H7 (cell line): ENCODE measurements at places on chromosomes 5 and 9.

GRCh38 chr9:126957687-126958053, 43.1 kb downstream of the RALGPS1 start:
- no peak for DNase-seq

DNA sequence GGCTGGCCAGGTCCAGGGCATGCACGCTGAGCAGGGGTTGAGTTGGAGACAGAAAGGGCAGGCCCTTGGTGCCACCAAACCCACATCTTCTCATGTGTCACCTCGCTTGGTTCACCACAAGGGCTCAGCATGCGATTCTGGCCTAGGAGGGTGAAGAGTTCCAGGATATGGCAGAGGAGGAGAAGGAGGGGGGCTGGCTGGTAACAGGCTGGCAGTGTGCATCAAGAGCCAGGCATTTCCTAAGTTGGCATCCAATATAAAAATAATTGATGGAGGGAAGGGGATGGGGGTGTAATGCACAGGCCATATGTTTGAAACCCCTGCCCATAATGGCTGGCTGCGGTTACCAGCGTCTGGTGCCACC, 255.6 kb downstream of the NFIB start:
- DNase-seq, result no peak

DNA sequence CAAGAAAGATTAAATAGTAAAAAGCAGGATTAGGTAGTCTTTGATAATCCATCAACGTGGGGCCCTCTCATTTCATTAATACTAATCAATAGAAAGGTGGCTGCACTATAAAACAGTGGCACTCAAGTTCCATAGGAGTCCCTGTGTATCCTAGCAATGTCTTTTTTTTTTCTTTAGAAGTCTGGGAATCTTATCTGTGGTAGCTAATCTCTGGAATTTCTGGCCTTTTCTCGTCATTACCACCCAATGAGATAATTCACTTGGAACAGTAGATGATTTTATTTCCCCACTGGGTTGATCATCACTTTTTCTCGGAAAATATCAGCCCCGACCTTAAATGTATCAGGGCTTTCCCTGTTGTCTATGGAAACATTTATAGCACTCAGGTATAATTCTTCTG, 86.8 kb upstream of the CDH6 start:
- DNase-seq, result no peak

DNA sequence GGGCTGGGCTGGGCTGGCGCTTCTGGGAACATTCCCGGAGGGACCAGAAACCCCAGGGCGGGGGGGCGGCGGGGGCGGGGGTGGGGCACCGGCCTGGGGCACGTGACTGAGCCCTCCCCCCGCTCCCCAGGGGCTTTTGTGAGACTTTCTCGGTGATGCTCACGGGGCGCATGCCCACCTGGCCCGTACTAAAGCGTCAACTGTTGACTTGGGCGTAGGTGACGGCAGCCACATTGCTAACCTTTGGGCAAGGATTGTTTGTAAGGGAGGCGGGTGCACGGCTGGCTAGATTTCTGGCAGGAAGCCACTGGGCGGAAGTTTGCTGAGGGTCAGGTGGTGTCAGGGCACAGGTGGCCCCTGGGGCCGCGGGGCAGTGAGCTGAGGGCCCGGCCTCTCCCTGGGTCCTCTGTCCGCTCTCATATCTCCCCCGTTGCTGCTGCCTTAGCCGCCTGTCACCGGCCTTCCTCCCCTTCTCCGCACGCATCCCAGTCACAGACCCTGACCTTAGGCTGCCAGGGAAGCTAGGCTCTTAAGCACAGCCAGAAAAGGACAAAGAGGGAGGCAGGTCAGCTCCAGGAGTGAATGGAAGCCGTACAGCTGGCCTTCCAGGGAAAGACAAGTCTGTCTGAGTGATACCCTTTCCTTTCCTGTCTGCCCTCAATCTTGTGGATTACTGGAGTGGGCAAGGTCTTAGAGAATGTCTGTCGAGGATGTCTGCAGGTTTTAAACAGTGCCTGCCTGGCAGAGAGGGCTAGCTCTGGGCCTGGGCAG, 812 bp downstream of the CACFD1 start:
- no peak for DNase-seq

DNA sequence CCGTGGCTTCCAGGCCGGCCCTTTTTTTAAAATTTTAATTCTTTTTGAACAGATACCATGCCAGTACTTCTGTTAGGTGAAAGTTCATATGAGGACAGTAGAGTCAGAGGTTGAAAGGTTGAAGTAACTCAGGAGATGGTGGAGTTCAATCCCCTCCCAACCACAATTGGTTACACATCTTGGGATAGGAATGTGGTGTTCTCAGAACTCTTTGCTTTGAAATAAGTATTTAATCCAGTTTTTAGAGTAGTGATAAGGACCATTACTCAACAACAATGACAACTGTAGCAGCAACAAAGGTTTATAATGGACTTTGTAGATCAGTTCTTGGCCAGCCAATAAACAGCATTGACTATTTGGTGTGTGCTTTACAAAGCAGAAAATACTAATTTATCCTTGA, 116.0 kb downstream of the ARHGAP26 start:
- no peak for DNase-seq

DNA sequence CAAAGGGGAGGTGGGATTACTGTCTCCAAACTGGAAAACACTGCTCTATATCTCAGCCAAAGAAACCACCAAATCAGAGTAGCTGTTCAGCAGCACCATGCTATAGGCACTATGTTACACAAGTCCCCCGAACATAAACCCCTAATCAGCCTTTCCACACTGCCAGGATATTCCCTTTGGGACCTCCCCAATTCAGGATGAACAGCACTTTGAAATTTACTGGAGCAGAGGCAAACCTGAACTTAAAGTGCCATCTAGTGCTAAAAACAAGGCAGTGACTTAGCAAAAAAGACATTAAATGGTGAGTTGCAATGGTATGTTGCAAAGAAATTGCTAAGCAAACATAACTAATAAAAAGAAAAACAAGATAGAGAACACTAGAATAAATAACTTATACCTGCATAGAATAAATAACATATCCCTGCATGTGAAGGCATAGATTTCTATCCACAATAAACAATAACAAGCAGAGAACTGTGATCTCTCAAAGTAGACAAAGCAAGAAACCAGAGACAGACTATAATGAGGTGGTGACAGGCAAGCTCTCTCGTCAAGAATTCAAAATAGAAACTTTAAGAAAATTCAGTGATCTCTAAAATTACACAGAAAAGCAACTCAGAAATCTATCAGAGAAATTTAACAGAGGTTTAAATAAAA, 584.4 kb upstream of the ACO1 start:
- DNase-seq, result peak; percentile 19

DNA sequence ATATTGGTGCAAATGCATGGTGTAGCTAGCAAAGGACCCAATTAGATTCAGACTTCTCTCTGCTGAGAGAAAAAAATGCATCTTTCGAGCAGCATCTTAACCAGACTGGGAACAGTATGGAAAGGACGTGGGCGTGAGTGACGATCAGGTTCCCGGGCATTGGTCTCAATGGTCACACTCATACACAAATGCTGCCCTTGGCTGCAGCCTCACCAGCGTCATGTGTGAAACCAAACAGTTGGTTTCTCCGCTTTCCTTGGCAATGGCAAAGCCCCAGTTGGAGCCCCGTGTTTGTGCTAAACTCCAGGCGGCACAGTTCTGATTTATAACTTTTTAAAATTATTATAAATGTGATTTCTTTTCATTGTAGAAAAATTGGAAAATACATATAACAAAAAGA, 237.8 kb downstream of the SEC61B start:
- no peak for DNase-seq

DNA sequence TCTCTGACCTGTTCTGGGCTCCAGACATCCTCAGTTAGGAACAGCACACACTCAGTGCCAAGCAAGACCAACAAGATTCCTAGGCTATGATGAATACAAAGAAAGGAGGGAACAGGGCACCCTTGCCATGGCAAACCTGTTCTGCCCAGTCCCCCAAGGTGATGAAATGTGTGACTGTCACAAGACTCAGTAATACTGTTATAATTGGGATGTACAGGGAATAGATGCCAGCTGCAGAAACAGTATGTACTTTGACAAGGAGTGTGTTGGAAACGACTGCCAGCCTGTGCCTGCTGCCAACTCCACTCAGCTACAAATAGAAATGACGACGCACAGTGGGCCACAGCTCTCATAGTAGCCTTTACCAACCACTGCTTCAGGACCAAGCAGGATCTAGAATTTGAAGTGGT, 453.0 kb downstream of the EFNA5 start:
- DNase-seq, result no peak

- no peak for DNase-seq
These were observed 30.6 kb upstream of the IL33 start for GRCh38 chr9:6184749-6185645.
